Pulmonary artery endothelial cell (primary cell): ENCODE measurements at places on chromosomes 1 and 21. TPM values are rescaled to one million over a fixed set of nuclear protein-coding genes. Genes with fewer than 3 reads are reported as not detected.

The RIPK4 gene
- 0.04 TPM in 1 of 2 replicates, not detected in the other for total RNA-seq

The LCE3D gene
- total RNA-seq = not detected in 2 replicates

The NTNG1 gene
- 0.20 and 0.78 TPM in 2 replicates for total RNA-seq

The LCE1E gene
- not detected in 2 replicates for total RNA-seq

The PLOD1 gene
- total RNA-seq = 342 and 390 TPM in 2 replicates

The UBXN10 gene
- not detected in 2 replicates for total RNA-seq

The MARK1 gene
- 0.99 and 2.0 TPM in 2 replicates for total RNA-seq

GRCh38 chr1:47323599-47324031, 9.7 kb upstream of the STIL start:
- no peak for DNase-seq

- DNase-seq = no peak
Observed at GRCh38 chr1:241171991-241172390, 185.0 kb downstream of the RGS7 start.

DNA sequence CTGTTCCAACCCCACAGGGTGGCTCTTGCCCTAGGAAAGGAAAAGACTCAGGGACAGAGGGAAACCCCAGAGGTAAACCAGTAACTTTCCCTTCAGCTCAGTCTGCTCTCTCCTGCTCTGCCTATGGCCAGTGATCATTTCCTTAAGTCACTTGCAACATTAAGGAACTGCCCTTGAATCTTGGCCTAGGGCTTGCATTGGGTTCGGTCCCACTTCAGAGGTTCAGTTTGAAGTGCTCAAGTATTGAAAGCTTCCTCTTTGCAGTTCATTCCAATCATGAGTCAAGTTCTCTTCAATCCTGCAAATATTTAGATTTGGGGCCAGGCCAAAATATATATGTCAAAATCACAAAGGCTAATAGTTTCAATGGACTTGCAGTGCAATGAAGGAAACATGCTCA, 97.7 kb upstream of the IRF2BP2 start:
- DNase-seq = no peak

DNA sequence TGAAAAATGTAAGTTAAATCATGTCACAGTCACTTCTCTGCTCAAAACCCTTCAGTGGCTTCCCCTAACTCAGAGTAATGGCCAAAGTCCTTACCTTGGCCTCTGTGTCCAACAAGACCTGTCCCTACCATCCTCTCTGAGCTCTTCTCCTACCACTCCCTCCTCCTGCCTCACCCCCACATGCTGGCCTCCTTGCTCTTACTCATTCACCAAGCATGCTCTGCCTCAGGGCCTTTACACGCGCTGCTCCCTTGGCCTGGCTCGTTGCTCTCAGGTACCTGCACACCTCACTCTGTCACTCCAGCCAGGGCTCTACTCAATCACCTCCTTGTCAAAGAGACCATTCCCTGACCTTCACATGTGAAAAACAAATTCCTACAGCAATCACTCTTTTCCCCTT, 54.2 kb downstream of the SEC16B start:
- no peak for DNase-seq

GRCh38 chr21:43308101-43308814, 118.7 kb downstream of the SIK1 start:
- no peak for DNase-seq

DNA sequence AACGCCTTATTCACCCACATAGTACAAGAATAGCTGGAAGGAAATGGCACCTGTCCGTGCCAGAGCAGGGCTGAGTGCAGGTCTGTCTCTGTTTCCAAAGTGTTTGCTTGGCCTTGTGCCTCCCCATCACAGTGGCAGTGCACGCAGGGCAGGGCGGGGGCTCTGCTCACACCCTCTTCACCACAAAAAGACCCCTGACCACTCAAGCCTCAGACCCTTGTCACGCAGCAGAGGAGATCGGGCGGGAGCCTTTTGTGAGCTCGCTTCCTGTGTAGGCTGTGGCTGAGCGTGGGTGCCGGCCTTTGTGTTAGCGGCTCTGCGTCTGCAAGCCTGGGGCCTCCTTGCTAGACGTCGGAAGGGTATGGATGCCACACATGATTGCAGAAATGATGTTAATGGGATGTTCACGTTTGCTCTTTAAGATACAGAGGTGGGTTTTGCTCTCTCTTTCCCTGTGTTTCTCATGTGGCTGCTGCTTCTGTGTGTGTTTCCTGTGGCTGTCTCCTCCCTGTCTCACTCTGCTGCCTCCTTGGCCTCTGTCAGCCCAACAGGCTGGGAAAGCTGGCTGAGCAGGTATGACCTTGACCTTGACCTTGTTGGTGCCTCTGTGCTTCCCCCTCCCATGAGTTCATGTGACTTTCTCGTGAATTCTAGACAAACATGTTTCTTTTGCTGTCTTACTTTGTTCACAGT, 45.4 kb downstream of the S100B start:
- no peak for DNase-seq

DNA sequence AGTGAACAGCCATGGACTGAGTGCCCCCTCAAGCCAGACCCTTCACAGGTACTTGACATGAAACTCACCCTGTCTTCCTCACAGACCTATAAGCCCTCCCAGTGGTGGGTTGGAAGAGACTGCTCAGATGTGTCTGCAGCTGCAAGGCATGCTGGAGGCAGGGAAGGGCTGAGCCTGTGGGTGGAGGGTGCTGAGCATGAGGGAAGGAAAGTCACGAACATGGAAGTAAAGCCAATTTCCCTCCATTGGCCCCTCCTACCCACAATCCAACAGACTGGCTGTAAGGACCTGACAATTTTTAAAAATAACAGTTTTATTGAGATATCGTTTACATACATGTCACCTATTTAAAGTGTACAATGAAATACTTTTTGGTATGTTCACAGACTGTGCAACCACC, 44.1 kb downstream of the RCSD1 start:
- no peak for DNase-seq

DNA sequence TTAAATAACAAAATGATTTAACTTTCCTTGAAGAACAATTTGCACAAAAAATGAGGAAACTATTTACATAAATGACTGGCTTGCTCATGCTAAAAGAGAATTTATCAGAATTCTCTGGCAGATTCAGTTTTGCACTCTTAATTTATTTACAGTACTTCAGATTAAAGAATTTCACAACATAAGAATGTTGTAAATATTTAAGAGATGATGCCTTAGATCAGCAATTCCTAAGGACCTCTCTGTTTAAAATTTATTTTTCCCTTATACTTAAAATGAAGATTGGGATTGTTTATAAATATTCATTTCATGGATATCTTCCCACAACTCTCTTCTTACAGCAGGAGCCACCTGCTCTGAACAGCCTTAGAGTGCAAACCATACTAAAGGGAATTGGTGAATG, 120.8 kb downstream of the OLFM3 start:
- no peak for DNase-seq

GRCh38 chr1:211813590-211813989, 17.0 kb downstream of the LPGAT1 start:
- DNase-seq = no peak

DNA sequence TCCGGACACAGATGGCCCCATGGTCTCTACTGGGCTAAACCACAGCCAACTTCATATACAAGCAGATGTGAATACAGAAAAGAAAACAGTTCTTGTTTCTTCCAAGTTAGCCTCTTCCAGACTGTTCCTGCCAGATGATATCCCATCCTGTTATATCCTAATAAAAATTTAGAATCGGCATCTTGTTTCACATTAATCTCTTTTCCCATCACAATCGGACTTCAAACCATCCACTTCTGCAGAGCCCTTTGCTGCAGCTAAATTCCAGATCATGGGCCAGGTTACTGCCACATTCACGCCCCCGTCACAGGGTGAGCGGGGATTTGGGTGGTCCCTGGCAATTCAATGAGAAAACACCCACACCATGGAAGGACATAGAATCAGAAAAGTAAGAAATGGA, 57.2 kb downstream of the NPHP4 start:
- DNase-seq = no peak

- no peak for DNase-seq
Observed at GRCh38 chr1:165454091-165454610, 9.2 kb upstream of the RXRG start.

- DNase-seq = no peak
Observed at GRCh38 chr1:23759277-23759676, 16.0 kb downstream of the ELOA start.

DNA sequence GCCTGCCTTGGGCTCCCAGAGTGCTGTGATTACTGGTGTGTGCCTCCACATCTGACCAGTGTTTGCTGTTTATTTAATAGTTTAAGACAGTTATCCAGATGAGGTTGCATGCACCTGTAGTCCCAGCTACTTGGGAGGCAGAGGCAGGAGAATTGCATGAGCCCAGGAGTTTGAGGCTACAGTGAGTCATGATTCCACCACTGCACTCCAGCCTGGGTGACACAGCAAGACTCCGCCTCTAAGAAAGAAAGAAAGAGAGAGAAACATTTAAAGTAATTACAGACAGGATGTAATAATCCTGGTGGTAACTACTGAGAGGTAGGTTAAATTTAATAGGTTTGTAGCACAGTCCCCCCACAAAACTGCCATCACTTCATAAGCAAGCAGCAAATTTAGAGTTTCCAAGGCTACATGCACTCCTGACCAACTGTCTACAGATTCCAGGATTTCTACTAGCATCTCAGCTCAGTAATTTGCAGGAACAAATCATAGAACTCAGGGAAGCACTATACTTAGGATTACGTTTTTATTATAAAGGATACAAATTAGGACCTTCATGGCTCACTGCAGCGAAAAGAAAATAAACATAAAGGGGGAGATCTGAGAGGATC, 89.6 kb downstream of the PKN2 start:
- DNase-seq = no peak

DNA sequence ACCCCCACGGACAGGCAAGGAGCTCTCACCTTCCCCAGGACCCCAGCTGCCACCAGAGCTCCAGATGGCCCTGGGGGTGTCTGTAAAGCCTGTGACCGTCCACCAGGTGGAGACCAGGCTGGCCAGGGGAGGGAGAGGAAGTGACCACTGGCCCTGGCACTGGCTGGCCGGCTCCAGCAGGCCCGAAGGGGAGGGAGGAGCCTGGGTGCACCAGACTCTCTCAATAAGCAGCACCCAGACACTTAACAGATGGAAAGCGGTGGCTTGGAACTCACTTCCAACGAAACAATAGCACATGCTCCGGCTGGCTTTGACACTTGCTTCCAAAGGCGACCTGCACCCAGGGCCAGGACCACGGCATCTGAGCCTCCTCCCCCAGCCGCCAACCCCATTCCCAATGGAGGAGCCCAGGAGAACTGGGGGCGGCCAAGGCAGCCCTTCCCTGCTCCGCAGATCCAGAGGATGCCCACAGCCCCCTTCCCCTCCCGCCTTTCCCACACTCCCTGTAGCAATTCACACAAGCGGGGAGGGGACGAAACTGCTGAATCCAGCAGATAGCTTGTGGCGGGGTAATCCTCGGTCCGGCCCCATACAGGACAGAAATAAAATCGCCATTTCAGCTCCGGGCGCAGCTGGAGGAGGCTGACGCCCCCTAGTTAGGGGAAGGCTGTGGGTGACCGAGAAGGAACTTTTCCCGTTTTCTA, 742 bp upstream of the PDE9A start:
- DNase-seq = no peak

DNA sequence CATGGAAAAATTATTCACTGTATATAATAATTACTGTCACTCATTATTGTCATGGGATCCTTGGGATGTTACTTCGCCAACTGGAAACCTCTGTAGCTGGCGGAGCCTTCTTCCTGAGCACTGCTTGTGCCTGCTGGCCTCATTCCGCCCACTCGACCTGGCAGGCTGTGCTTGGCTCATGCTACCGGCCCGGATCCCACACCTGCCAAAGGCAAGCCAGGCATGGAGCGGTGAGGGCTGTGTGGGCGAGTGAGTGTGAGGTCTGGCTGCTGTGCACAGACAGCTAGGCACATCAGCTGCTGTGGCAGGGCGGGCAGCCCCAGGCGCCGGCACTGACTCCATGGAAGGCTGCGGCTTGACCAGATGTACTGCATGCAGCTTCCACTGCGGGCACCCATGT, 78.4 kb downstream of the DISP1 start:
- DNase-seq = no peak

DNA sequence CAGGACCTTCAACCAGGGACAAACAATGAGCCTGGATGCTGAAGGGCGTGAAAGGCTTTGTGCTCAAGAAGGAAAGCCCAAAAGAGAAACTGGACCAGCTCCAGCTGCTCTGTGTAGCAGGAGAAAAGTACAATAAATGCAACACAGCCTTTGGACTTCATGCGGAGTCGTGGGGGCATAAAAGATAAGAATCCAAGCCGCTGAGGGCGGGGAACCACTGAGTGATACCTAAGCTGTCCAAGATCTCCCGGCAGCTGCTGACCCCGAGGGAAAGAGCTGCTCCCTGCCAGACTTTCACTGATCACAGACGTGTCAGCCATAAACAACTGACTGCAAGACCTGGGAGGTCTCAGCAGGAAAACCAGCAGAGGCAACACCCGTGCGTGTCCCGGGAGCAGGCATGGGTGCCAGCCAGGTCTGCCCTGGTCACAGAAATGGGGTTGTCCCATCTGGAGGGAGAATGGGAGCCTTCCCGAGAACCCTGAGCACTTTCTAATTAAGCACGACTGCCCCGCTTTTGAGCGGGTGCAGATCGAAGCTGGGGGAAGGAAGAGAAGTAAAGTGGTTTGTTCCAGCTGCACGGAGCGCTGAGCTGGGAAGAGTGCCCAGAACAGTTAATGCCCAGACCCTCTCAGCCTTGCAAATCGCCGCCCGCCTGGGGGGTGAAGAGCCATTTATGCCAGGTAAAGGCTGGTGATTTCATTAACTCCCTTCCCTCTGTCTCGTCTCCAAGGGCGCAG, 68.3 kb upstream of the TARDBP start:
- DNase-seq = no peak

- DNase-seq = no peak
Observed at GRCh38 chr1:230957580-230957989, 21.1 kb downstream of the TTC13 start.

GRCh38 chr1:183472488-183473216, at the start of gene SMG7:
TSS of gene SMG7 (plus strand) at chr1:183472499. CDS start at chr1:183472621, 122 bp downstream.
- no peak for DNase-seq

DNA sequence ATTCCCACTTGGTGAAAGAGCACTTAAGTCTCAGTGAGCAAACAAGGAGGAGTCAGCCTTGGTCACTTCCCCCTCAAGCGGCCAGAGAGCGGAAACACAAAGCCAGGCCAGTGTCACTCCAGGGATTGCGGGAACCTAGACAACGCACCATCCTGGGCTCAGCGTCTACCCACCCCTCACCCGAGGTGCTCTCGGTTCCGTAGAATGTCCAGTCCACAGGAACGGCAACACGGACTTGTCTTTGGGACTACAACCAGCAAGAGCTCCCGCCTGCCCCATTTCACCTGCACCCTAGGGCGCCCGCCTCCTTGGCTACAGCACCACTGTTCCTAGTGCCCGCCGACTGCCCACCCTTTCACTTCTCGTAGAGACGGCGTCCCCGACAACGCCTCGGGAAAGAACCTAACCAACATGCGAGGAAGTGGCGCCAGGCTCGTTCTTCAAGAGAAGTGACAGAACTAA, 509 bp downstream of the GDAP2 start:
- DNase-seq = peak; percentile 29

- DNase-seq = no peak
Observed at GRCh38 chr1:12185036-12185917, 18.5 kb downstream of the TNFRSF1B start.

DNA sequence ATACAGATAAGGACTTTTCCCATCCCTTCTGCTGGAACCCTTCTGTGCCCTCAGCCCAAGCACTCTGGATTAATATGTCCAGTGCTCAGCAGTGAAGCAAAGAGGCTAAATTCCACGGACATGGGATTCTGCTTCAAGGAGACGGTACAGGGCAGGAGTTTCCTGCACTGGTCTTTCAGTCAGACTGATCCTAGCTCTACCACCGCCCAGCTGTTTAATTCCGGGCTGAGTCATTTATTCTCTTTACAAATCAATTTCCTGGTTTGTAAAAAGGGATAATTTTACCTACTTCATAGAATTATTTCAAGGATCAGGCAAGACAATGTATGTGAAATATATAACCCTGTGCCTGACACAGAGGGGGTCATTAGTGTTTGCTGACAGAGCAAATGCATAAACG, 41.6 kb upstream of the NRDC start:
- DNase-seq = no peak
